ENCODE measurements at places on chromosomes 16 and 17.

DNA sequence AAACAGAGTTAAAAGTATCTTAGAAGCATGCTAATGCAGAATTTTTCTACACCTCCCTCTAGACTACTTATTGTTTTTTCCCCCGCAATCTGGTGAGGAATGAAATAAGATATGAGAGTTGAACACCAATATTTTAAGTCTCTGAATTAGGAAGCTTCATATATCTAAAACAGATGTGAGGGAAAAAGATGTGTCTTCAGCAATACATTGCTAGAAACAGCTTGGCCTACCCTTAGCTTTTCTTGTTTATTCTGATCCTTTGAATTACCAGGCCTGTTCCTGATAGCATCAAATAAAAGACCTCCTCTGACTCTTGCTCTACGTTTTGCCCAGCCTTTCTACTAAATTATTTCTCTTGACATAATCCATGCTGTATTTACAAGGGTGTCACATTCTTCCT is 221.8 kb downstream of the CDH11 start:
- DNase-seq: no peak

DNA sequence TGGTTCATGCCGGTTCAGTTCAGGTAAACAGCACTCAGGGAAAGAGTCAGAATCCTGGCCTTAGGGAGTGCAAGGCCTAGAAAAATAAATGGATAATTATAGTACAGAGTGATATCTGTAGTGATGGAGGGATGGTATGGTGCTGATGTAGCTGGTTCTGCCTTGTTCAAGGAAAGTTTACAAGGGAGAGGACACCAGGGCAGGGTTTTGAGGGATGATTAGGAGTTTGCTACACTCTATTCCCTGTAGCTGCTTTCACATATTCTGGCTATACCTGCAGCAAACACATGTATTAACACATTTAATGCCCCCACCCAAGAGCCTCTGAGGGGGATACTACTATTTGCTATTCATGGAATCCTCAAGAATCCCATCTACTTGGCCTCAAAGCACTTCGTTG is 1.7 kb upstream of the NOS2 start:
- no peak for DNase-seq

- no peak for DNase-seq
Observed at GRCh38 chr16:25007284-25007984, 7.7 kb downstream of the ARHGAP17 start.

- no peak for DNase-seq
Observed at GRCh38 chr17:34254146-34254545, 939 bp upstream of the CCL2 start.

GRCh38 chr16:88596483-88596882 is 26.3 kb downstream of the ZC3H18 start:
- no peak for DNase-seq

DNA sequence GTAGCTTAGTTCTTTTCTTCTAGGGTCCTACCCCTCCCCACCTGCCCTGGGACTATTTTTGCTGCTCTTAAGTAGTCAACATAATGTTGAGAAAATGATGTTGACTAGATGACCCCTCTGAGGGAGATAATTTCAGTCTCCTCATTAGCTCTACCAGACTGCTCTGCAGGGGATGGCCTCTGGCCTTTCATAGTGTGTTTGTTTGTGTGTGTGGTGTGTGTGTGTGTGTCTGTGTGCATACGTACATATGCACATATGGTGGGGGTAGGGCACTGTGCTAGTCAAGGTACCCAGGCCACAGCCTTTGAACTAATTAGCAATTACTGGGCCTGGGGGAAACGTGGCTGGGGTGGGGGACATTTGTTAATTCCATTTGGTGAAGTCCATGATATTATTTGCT is 254.0 kb downstream of the SHISA9 start:
- DNase-seq: no peak

GRCh38 chr16:24035127-24035842 is 199.5 kb downstream of the PRKCB start:
- DNase-seq: no peak

DNA sequence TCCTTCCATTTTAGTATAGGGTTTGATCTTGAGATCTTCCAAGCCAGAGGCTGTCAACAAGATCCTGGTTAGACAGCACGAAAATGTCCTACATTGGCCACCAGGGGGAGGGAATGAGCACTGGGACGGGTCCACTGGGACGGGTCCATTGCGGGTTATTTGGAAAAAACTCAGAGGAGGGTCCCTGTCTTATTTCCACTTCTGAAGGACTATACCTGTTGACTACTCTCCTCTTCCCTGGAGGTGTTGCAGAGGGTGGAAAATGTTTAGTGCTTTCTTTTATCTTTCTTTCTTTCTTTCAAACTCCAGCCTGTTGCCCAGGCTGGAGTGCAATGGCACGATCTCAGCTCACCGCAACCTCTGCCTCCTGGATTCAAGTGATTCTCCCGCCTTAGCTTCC is 2.5 kb downstream of the TTLL6 start:
- DNase-seq: peak; percentile 32

- no peak for DNase-seq
Observed at GRCh38 chr17:31582151-31582907, 190.9 kb downstream of the RAB11FIP4 start.

DNA sequence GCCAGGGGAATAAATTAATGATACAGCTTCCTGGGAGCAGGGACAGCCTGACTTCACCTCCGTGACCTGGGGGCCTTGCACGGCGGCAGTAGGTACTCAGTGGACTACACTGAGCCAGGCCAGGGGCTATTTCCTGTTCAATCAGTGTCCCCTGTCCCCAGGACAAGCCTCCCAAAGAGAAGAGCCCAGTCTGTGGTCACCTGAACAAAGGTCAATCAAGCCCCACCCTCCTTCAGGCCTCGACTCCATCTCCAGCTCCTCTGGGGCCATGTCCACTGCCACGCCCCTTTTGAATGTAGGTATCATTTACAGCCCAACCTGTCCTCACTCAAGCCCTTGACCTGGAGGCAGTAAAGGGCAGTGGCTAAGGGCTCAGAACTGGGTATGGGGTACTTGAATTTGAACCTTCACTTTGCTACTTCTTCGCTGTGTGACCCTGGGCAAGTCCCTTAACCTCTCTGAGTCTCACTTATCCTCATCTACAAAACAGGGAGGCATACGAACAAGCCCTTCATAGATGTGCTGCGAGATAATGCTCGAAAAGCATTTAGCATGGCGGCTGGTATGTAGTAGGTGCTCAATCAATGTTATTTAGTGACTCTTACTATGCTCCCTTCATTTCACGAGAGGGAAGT is 29.0 kb downstream of the MYH11 start:
- no peak for DNase-seq

DNA sequence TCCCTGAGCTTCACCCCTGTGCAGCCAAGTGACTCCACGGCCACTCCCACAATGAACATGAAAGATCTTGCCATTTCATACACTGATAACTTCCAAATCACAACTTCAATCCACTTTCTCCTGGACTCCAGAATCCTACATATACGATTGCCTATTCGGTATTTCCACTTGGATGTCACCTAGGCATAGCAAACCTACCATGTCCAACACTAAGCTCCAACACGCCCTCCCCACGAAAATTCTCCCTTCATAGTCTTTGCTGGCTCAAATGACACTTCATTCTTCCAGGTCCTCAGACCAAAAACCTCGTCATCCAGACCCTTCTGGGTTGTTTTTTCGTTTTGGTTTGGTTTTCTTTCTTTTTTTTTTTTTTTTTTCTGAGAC is 1.9 kb downstream of the GLTPD2 start:
- DNase-seq: no peak

GRCh38 chr16:27408012-27408601 is 6.1 kb downstream of the IL21R start:
- DNase-seq: no peak

DNA sequence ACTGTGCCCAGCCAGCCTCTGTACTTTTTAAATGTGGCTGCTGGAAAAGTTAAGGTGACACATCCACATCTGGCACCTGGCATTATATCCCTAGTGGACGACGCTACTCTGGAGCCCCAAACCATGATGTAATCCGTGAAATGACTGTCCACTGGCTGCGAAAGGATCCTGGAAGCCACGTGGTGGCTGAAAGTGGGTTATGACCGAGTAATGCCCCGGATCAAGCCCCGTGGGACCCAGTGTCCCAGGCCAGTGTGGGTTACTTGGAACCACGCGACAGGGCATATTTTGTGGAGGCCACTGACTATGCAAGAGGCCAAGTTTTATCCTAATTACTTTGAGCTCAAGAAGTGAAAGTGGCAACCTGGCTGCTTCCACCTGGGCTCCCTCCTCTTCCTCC is 79.6 kb downstream of the PGS1 start:
- no peak for DNase-seq

- DNase-seq: no peak
Observed at GRCh38 chr16:84881702-84882521, 62.1 kb downstream of the CRISPLD2 start.

- DNase-seq: no peak
Observed at GRCh38 chr16:59108374-59108773, 374.3 kb upstream of the GOT2 start.

DNA sequence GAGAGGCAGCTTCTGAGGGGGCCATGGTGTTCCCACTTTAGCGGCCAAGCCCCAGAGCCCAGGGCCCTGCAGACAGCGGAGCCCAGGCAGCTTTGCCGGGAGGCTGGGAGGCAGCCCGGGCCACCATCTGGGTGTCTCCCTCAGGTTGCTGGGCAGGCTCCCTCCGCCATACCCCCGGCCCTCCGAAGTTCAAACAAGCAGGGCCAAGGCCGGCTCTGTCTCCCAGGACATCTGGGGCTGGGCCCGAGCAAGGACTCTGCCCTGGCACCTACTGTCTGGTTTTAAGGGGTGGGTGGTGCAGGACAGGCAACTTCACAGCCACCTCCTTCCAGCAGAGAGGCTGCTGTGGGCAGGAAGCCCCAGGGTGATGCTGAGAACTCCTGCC is 2.6 kb downstream of the DUS1L start:
- DNase-seq: no peak

DNA sequence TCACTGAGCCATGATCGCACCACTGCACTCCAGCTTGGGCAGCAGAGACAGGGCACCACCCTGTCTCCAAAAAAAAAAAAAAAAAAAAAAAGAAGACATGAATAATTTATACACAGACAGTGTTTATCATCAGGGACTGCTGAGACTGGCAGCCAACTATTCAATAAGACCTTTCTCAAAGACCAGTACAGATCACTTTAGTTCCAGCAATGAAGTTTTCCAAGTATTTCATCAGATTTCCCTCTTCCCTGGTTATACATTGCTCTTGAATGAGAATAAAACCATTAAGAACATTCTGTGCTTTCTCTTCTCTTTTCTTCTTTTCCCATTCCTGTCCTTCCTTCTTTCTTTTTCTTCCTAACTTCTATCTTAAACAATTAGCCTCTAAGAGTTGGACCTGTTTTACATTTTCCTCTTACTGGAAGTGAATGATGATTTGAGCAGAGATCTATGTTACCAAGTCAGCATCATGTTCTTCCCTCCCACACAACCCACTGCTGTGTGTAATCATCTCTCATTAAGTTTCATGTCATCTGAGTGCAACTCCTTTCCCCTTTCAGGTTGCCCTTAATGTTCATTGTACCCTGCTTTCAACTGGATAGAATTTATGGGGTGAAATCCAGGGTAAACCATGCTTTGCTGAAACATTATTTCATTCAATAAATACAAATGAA is 35.9 kb upstream of the SMIM36 start:
- DNase-seq: no peak

GRCh38 chr16:10485159-10485558 is 95.2 kb downstream of the EMP2 start:
- no peak for DNase-seq

- peak; percentile 2 for DNase-seq
Observed at GRCh38 chr17:76969598-76970172, 101.5 kb downstream of the MGAT5B start.

GRCh38 chr17:44920565-44920940 is 5.3 kb upstream of the GFAP start:
- DNase-seq: no peak

- no peak for DNase-seq
Observed at GRCh38 chr16:55615071-55615470, 40.7 kb upstream of the SLC6A2 start.

DNA sequence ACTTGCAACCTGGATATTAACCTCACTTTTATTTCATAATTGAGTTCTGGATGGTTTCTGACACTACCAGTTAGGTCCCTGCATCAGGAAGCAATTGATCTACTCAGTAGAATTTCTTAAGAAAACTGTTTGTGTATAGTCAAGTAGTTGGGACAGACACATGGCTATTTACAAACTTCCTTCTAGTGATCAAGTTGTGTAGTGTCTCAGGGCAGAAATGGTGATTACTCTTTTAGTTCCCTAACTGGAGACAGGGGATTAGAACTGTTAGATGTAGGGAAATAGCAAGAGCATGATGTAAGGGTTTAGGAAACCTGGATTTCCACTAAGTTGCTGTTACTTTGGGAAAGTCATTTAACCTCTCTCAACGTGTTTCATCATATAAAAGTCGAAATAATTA is 30.4 kb downstream of the TMEM100 start:
- no peak for DNase-seq

- no peak for DNase-seq
Observed at GRCh38 chr17:63786971-63787711, 13.2 kb downstream of the DDX42 start.

DNA sequence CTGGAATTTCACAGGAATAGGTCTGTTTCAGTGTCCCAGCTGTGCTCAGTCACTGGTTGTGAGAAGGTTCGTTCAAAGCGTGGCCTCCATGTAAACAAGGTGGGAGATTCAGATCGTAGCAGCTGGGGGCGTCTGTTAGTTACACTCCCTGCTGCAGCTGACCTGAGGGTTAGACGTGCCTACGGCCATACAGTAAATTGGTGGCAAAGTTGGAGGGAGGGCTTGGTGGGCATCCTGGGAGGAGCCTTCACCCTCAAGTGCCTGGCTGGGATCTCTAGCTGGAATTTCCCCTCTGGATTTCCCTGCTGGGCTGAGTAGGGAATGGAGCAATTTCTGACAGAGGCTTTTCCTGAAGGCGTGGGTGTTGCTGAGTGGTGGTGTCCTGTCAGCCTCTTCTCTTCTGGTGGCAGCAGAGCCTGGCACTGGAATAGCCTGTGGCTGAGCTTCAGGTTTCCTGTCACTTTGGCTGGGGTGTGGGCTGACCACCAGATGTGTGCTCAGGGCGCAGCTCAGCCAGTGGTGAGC is 6.4 kb downstream of the FCSK start:
- no peak for DNase-seq

DNA sequence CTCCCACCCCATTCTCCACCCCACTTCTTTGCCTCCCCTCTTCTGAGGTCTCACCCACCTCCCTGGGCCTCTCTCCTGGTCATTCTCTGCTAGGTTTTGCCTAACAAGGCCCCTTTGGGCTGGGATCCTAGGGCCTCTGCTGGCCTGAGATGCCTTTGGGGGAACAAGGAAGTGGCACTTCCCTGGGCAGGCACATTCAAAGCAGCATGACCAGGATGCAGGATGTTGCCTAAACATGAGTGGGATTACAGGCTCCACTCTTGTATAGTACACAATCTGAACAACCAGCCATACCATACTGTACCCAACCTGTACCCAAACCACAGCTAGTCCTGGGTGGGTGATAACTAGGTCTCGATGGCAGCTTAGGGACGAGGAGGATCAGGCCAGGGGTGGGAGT is 9.0 kb downstream of the GALK1 start:
- no peak for DNase-seq

- no peak for DNase-seq
Observed at GRCh38 chr16:81842564-81843242, 63.6 kb downstream of the PLCG2 start.

GRCh38 chr17:19018600-19018950 is 14.0 kb upstream of the FAM83G start:
- DNase-seq: no peak

- DNase-seq: peak; percentile 32
Observed at GRCh38 chr17:8994319-8994718, 27.0 kb upstream of the NTN1 start.

- no peak for DNase-seq
Observed at GRCh38 chr16:88907768-88908167, 41.3 kb upstream of the PABPN1L start.

All from activated CD8-positive, alpha-beta memory T cell treated with anti-CD3 and anti-CD28 coated beads for 1 hour (primary cell).